ENCODE measurements at places on chromosomes 16 and 17.

DNA sequence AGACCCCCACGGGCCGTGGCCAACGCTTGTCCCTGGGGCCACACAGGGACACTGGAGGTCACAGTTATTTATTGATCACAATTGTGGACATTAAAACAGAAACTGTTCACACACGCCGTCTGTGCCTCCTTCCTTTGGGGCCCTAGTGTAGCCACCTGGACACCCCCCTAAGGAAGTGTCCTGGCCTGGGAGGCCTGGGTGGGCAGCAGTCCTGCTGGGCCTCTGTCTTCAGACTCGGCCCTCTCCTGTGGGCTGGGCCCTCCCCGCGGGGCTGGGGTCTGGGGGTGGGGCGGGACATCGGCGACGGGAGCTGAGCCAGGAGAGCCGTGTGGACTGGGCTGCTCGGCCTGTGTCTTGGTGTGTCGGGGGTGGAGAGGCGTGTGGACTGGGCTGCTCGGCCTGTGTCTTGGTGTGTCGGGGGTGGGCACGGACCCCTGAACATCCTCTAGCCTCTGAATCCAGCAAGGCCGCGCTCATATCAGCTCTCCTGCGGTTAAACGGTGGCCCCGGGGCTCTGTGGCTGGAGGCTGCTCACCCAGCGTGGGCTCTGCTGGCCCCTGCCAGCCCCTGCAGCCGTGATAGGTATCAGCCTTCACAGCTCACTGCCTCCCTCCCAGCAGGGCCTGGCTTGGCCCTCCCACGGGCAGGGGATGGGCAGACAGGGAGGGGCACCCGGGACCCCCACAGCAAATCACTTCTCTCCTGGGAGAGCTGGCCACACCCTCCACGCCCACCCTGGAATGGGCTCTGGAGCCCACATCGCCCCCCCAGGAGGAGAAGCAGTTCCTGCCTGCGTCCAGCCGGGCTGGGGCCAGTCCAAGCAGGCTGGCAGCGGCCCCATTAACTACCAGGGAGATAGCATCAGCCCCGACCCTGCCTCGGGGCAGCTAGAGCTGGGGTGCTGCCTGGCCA is 1.1 kb upstream of the NHLRC4 start:
- DNase-seq = no peak

DNA sequence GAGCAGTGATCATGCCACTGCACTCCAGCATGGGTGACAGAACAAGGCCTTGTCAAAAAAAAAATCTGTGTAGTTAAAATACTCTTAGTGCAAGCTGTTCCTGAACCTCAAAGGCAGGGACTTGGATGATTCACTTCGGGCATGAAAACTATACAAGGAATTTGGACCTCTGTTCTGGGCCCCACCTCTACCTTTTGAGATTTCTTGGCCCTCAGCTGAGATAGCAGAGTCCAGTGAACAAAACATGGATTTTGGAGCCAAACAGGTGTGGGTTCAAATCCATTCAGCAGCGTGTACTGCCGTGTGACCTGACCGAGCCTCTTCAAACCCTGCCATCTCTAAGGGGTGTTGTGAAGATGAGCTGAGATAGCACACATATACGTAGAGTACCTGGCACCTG is 6.8 kb downstream of the SLC13A2 start:
- no peak for DNase-seq

- no peak for DNase-seq
These were observed 186.7 kb downstream of the MSI2 start for GRCh38 chr17:57442914-57443571.

DNA sequence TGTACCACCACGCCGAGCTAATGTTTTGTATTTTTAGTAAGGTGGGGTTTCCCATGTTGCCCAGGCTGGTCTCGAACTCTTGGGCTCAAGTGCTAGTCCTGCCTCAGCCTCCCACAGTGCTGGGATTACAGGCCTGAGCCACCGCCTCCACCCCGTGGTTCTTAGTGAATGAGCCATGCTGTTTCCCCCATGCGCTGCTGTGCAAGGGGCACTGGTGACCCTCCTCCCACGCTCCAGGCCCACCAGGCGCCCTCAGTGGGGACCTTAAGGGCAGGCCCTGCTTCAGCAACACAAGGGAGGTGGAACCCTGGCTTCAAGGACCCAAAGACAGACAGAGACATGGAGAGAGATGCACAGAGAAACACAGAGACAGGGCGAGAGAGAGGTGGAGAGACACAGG is 15.4 kb upstream of the NUDT16L1 start:
- no peak for DNase-seq

DNA sequence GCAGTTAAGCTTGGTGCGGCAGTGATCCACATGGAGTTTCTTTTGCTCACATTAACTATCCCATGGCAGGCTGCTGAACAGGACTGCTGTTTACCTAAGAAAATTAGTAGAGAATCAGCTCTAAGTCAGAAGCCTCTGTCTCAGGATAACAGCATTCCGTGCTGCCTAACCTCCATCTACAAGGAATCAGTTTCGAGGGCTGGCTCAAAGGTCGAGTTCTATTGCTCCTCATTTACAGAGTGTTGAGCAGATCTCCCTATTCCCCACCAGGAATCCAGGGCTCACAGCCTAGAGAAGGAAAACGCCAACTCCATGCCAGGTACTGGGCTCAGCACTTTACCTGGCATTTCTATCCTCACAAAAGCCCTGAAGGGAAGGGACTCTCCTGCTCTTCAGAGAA is 9.9 kb downstream of the GINS2 start:
- DNase-seq = no peak

- DNase-seq = no peak
These were observed 5.9 kb upstream of the BAIAP3 start for GRCh38 chr16:1327619-1327947.

DNA sequence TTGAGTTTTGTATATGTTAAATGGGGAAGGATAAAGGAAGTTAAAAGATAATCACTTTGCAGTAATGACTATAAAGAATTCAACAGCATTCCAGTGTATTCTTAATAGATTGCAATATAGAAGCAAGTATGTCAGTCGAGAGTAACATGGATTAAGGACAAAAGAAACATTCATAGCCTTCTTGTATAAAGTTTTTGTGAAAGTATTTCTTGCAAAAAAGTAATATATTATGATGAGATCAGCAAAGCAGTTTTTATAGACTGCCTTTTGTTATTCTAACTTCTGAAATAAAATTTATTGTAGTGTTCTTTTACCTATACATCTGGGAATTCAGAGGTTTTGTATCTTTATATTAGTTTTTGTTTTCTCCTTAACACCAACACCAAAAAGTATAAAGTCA is 184.9 kb upstream of the RBL2 start:
- no peak for DNase-seq

DNA sequence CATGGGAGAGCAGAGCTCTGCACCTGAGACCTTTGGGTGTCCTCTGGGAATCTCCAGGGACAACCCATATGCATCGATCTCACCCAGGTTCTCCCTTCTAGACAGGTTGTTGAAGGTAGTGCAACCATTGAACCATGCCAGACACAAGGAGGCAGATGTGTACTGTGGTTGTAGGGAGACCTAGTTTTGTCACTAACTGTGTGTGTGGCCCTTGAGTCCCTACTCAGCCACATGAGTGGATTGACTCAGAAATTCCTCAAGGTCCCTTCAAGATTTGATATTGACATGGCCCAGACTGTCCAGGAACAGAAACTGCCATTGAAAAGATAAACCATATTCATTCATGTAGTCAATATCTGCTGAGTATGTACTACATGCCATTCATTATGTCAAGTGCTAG is 396.4 kb upstream of the CCL2 start:
- DNase-seq = no peak

DNA sequence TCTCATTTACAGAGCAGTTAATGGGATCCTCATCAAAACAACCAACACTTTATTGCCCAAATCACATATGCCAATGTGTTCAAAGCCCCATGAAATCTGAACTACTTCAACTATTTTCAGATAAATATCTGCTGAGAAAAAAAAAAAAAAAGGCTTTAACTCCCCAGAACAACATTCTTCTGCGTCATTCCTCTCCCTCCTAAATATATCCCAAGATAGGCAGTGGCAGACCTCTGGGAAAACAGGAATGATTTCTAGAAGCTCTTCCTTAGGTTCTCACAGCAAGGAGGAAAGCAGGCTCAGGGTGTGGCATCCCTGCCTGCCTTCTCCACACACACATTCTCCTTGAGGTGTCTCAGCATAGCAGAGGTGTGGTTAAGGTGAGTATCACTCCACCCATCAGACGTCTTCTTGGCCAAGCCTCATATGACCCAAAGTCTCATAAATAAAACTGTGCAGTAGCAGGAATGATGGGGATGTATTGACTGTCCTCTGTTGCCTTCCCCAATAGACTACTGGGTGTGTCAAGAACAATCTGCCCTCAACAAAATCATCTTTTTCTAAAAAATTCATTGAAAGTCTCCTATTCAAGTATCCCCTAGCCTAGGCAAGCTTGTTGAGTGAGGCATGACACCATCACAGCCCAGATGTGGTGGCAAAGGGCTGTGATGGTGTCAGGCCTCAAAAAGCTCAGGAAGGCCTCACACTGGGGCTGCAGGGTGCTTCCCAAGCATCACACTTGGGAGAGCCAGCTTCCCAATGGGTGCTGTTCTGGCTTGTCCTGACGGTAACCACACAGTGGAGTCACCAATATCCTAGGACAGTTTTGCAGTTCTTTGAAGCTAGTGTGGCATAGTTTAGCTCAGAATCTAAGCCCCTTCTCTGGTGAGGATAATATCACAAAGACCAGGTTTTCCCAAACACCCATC is 135.4 kb upstream of the SOX9 start:
- no peak for DNase-seq

- DNase-seq = no peak
These were observed 506.8 kb upstream of the SALL1 start for GRCh38 chr16:51657848-51658247.

DNA sequence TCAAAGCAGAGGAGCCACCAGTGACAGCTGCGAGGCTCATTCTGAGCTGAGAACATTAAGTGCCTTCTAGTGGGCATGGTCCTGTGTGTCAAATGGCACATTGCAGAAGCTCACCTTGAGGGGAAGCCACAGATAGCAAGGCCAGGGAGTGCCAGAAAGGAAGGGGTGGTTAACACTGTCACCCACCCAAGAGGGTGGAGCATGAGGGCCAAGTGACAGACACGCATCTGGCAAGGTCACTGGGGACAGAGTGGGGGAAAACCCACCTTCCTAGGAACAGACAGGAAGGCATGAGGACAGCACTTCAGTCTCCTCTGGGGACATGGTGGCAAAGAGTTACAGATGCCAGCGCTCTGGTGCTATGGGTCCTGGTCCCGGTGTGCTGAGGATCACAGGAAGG is 22.1 kb downstream of the NUBP1 start:
- no peak for DNase-seq

GRCh38 chr17:81863123-81863675 is 2.9 kb upstream of the P4HB start:
- DNase-seq = no peak

DNA sequence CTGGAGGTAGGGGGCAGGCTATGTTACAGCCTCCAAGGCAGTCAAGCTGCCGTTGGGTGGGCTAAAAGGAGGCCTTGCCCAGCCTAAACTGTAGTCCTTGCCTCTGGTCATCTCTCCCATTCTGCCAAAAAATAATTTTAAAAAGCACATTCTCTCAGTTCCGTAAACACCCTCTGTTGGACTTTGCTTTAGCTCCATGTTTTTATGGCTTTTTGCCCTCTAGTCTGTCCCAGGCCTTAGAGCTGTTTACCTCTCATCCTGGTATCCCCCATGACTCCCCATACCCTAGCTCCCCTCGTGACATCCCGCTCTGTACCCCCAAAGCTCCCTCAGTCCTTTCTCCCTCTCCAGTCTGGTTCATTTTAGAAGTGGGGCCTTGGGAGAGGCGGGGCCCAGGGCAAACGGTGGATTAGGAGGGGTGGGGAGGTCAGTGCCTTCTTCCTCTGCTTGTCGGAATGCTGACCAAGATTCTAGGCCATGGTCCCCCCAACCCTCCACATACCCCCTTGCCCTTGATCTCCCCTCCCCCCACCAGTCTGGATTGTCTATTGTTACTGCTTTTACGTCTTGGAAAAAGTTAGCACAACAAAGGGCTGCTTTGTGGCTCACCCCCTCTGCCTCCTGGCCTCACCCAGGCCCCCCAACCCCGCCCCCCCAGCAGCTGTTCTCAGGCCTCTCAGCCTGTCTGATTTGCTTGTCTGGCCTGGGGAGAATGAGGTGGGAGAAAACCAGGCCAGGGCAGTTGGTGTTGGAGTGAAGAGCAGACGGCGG is 18.4 kb downstream of the GJD3 start:
- no peak for DNase-seq

DNA sequence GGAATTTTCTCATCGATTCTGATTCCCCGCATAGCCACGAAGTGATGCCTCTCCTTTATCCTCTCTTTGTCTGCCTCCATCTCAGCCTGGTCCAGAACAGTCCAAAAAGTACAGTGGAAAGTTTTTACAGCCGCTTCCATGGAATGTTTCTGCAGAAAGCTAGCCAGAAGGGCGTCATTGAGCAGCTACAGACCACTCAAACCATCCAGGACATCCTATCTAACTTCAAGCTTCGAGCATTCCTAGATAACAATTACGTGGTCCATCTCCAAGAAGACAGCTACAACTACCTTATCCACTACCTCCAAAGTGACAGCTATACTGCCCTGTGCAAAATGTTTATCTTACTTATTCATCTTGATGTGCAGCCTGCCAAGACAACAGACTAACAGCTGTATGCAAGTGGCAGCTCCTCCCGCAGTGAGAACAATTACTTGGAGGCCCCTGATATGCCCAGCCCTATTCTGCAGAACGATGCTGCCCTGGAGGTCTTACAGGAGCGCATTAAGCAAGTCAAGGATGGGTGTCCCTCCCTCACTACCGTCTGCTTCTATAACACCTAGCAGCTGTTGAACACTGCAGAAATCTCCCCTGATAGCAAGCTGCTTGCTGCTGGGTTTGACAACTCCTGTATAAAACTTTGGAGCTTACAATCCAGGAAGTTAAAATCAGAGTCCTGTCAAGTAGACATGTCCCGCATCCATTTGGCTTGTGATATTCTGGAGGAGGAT is 38.9 kb downstream of the SLFN12L start:
- no peak for DNase-seq
